Nucleus accumbens (tissue), 56 donors: ENCODE measurements at places on chromosomes 6 and 20.

DNA sequence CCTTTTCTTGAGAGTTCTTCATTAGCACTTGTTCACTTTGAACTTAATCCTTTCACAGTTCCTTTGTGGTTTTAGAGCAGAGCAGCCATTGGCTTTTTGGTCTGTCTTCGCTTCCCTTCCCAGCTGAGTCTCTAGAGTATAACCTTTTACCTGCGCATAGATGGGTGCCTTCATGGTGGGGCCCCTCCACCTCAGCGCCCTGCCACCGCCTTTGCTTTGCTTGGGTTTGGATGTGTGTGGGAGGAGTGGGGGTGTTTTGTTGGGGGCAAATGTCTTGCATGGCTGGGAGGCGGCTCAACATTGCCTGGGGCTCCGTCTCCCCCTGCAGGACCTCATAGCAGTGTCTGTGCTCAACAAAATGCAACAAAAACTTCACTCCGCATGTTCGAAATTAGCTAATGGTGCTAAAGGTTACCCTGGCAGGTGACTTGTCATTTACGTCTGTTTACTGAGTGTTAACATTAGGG, 11.9 kb downstream of the PYGB start:
- no peak for DNase-seq

GRCh38 chr6:25842526-25842925, 10.7 kb upstream of the SLC17A1 start:
- DNase-seq: no peak

DNA sequence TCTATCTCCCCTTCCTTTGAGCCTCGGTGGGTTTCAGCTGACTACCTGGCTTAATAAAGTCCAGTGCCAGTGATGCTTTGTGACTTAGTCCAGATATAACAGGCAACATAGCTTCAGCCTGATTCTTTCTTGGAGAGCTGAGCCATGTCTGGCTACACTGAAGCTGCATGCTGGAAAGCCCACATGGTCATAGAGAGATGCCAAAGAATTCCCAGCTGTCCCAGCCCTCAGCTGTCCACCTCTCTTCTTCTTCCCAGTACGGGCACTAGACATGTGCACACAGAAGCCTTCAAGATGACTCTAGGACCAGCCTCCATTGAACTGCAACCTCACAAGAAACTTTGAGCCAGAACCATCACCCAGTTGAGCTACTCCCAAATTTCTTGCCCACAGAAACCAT, 154.1 kb upstream of the MYLIP start:
- DNase-seq: no peak

DNA sequence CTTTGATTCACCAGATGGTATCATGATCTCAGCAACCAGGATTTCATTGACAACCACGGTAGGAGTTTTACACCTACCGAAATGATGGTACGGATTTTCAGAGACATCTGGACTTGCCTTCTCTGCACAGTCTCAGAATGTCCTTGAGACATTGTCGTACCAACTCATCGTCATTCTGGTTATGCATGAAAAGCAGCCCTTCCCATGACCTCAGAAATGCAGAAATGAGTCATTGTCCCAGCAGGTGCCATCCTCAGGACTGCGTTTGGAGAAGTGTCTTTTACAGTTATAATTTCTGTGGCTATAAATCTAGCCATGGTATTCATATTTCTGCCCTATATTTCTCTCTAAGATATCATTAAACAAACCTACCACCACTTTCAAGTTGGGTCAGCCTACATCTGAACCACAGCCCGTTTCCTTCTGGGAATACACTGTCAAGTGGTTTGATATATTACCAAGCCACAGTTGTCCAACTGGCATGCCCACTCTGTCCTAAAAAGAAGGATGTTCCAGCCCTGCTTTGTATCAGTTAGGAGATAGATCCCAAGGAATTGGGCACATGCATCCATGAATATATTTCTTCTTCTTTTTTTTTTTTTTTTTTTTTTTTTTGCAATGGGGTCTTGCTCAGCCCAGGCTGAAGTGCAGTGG, 7.5 kb upstream of the BFSP1 start:
- no peak for DNase-seq

DNA sequence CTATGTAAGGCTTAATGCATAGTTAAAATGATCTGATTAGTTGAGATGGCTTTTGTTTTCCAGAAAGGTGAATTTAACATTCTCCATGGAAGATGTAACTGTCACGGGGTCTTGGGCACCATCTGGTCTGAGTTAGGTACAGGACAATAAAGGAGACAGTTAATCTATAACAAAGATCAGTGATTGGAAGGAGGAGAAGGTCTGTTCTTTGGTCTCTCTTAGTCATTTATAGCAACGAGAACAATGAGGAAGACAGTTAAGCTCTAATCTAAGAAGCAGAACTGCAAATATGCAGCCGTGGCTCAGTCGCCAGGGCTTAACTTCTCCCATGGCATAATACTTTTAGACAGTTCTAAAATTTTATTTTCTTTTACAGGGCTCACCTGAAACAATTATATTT, 405.5 kb upstream of the SULF2 start:
- DNase-seq: no peak
